T-helper 2 cell (primary cell): ENCODE measurements at places on chromosomes 3 and 15.

- DNase-seq = no peak
Measured at GRCh38 chr3:188440340-188440972, 286.5 kb downstream of the LPP start.

DNA sequence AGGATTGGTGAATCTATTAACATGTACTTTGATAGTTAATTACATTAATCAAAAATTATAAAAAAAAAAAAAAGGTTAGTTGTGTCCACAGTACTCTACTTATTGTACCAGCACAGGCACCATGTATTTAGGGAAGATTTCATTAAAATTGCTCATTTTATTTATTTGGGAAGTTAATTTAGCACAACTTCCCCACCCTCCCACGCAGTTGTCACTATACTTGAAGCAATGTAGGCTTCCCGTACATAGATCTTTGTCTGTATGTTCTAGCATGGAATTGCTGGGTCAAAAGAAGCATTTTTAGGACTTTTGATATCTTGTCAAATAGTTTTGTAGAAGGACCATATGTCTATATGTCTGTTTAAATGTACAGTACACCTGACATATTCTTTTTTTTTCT lies 4.4 kb downstream of the GPR27 start:
- DNase-seq = no peak

- no peak for DNase-seq
Measured at GRCh38 chr15:52071570-52071969, 41.0 kb downstream of the BCL2L10 start.

DNA sequence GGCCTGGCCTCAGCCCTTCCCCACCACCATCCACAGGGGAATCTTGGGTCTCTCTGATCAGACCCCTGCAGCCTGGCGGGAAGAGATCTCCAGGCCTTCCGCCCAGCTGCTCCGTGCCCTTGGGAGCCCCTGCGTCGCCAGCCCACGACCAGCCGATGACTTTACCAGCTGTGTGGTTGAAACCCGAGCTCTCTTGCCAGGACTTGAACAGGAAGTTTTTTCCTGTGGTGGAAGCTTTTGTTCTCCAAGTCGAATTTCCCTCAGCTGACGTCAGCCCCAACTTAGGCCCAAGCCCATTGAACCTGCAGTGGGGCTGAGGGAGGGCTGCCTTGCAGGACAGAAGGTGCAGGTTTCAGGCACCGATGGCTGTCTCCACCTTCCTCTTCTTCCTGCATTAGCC lies 51.7 kb upstream of the SMAD3 start:
- no peak for DNase-seq

DNA sequence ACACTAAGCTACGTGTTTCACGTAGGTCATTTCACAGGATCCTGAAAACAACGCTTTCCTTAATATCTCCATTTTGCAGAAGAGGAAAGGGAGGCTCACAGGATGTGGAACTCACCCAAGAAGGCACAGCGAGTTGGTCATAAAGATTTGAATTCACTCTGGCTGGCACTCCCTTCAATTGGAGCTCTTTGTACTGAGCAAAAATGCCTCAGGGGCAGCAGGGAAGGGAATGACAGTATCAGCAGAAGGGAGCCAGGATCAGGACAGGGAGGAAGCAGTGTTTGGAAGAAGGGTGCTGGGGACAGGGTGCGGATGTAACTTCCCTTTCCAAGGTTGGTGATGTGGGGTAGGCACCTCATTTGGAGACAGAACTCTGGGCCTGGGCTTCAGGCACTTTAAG lies 1.1 kb upstream of the ST6GAL1 start:
- no peak for DNase-seq

DNA sequence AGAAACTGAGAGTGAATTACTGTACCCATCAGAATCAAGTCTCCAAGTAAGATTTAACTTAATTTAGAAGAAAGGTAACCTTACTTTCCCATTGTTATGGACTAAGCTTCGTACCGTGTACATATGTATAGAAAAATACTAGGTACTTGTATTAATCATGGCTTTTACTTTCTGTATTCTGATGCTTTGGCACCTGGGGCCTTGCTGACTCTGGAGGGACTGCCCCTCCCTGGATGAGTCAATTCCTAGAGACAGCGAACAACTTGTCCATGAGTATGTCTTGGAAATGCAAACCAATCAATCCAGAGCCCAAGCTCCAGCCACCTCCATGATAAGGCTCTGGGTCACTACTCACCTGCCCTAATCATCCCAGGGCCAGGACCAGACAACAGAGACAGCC lies 50.0 kb upstream of the DGKG start:
- DNase-seq = no peak

DNA sequence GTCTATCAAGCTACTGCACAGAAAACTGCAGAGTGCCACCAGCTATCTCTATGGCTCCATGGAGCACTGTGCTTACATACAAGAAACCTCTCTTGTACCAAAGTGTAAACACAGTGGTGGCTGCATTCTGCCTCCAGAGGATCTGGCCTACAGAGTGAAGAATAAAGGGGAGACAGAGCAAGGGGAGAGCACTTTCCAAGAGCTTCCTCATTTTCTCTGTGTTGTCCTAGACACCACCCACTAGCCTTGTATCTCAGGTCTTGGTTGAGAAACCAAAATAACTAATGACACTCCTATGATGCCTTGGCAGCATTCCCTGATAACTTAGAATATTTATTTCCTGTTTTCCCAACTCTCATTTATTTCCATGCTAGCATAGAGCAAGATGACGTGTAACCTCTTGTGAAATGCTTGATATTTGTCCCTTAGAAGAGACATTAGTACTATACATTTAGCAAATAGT lies 56.9 kb upstream of the PHLDB2 start:
- no peak for DNase-seq

GRCh38 chr3:46483825-46484224 lies 14.0 kb upstream of the RTP3 start:
- DNase-seq = no peak

DNA sequence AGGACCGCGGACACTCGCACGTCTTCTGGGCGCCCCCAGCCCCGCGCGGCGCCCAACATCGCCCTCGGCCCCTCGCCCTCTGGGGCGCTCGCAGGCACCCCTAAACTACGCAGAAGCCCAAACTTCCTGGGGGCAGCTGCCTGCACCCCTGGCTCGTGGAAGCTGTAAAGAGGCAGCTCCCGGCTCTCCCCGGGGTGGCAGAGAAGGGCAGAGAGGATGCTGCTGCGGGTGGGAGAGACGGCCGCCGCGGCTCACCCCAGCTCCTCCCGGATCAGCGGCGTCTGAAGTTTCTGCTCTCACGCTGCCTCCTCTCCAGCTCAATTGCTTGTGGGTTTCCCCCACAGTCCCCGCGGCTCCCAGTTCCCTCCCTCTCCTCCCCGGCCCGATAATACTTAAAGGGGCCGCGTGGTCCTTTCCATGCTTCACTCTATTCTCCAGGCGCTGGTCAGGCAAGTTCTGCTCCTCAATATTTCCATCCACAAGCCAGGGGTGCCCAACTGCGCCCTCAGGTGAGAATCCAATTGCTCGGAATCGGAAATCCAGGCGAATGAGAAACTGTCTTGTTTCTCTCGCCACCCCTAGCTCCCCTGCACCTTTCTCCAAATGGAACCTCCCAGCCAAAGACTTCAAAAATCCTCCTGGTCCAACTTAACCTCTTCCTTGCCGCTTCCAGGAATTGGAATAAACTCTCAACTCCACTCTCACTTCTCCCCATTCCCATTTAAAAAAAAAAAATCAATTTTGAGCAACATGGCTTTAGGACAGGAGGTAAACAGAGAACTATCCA lies 748.5 kb downstream of the ROBO1 start:
- no peak for DNase-seq

DNA sequence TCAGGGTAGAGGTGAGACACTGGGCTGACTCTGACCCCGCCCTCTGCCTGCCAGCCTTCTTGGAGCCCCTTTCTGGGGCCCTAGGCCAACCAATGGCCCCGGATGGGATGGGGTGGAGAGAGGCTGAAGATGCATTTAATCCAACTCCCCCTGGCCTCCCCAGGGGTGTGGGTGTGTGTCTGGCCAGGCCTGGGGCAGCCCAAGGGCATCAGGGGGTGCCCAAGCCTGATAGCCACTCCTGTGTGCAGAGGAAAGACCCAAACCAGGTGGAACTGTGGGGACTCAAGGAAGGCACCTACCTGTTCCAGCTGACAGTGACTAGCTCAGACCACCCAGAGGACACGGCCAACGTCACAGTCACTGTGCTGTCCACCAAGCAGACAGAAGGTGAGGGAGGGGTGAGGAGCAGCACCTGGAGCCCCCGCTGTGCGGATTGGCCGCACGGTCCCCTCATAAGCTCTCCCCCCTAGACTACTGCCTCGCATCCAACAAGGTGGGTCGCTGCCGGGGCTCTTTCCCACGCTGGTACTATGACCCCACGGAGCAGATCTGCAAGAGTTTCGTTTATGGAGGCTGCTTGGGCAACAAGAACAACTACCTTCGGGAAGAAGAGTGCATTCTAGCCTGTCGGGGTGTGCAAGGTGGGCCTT lies 9.5 kb downstream of the SPINT1 start:
- DNase-seq = no peak

DNA sequence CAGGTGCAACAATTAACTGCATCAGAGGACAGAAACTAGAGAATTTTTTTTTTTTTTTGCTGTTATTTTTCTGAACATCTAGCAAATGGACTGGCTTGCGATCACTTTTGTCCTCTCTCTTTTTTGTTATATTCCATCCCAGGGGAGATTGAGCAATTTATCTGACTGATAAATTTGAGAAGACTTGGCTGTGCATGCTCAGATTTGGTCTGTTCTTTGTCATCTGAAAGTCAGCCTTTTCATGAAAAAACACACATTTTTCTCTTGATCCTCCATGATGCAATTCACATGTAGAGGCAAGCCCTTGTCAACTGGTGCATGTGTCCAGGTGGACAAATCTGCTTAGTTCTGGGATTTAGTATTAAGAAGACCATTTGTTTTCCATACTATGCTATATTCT lies 309.3 kb downstream of the LRRC3B start:
- DNase-seq = no peak

DNA sequence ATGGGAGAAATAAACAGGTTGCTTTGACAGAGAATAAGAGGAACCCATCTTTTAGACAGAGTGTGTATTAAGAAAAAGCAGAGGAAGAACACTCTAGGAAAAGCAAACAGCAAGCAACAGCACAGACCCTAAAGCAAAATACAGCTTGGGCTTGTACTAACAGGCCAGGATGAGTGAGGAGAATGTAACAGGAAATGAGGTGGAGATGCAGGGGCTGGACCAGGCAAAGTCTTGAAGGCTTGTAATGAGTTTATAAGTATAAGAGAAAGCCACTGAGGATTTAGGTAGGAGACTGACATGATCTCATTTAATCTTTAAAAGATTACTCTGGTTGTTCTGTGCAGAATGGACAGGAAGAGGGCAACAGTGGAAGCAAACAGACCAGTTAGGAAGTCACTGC lies 4.9 kb downstream of the UBR1 start:
- no peak for DNase-seq

- no peak for DNase-seq
Measured at GRCh38 chr15:100310041-100310405, 31.8 kb downstream of the ADAMTS17 start.

GRCh38 chr3:16770021-16770420 lies 114.7 kb upstream of the PLCL2 start:
- DNase-seq = no peak

- no peak for DNase-seq
Measured at GRCh38 chr15:51218299-51218938, 120.0 kb downstream of the CYP19A1 start.

GRCh38 chr3:8607234-8608040 lies 37.2 kb downstream of the SSUH2 start:
- peak; percentile 24 for DNase-seq

GRCh38 chr3:13824521-13825310 lies 55.2 kb downstream of the WNT7A start:
- no peak for DNase-seq

DNA sequence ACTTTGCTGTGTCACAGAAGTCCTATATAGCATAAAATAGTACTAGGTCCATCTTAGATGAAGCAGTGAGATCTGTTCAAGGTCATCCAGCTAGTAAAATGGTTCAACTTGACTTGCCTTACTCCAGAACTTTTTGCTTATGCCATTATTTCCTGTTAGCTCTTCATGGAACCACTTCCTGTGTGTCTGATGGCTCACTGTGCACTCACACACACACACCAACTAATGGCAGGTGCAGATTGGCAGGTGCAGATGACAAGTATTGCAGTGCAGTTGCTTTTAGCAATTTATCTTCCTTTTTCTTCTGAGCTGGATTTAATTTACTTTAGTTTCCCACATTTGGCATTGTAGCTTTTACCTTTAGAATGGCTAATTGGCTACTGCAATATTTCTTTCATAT lies 29.8 kb downstream of the GOLGA8S start:
- no peak for DNase-seq

DNA sequence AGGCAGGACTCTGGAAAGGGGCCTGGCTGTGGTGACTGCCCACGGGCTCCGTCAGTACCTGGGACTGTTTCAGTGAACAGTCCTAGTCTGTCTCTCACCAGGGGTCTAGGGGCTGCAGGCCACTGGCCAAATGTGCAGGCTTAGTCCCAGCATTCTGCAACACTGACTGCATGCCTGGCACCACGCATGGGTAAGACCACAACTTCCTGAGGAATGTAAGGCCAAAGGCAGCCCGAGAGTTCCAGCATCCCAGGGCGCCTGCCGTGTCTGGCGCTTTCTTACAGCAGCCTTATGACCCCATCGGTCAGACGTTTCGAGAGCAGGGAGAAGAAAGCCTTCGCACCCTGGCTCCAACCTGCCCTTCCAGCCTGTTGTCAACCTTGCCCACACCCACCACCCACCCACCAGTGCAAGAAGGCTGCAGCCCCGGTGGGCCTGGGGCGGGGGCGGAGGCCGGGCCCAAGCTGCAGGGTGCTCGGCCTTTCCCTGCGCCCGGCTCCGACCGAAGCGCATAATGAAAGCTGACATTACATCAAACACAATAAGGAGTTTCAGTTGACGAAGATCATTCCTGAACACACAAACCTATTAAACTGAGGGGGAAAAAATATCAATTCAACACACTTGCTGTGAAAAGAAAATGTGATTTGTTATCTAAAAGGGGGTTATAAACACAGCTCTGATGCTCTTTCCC lies 29.5 kb upstream of the TMEM115 start:
- DNase-seq = no peak

GRCh38 chr15:89631902-89632264 lies 23.4 kb downstream of the KIF7 start:
- DNase-seq = no peak

GRCh38 chr3:14614862-14615261 lies 36.7 kb upstream of the CCDC174 start:
- no peak for DNase-seq

- no peak for DNase-seq
Measured at GRCh38 chr3:170419557-170420087, 954 bp downstream of the CLDN11 start.

GRCh38 chr3:12287727-12288181 lies 1.1 kb upstream of the PPARG start:
- no peak for DNase-seq

- no peak for DNase-seq
Measured at GRCh38 chr3:196965804-196966173, 2.8 kb downstream of the PIGZ start.

DNA sequence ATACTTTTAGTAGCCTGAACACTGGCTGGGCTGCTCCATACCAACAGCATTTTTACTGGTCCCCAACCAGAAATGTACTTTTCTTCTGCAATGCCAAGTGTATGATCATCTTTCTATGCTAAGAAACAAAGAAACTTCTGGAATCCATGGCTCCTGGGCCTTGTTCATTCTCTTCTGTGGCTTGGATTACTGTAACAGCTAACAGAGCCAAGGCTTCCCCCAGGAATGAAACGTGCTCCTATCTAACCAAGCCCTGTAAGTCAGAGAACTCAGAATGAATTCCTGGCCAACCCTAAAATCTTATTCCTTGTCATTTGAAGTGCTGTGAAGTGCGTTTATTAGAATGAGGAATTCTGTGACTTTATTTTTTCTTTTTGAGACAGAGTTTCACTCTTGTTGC lies 102.9 kb upstream of the RAD18 start:
- DNase-seq = no peak

- DNase-seq = no peak
Measured at GRCh38 chr3:190056742-190057141, 64.0 kb downstream of the P3H2 start.
